ENCODE measurements at places on chromosomes 1 and 21.

GRCh38 chr1:227949954-227950734 is 2.4 kb upstream of the WNT9A start:
- DNase-seq = no peak

DNA sequence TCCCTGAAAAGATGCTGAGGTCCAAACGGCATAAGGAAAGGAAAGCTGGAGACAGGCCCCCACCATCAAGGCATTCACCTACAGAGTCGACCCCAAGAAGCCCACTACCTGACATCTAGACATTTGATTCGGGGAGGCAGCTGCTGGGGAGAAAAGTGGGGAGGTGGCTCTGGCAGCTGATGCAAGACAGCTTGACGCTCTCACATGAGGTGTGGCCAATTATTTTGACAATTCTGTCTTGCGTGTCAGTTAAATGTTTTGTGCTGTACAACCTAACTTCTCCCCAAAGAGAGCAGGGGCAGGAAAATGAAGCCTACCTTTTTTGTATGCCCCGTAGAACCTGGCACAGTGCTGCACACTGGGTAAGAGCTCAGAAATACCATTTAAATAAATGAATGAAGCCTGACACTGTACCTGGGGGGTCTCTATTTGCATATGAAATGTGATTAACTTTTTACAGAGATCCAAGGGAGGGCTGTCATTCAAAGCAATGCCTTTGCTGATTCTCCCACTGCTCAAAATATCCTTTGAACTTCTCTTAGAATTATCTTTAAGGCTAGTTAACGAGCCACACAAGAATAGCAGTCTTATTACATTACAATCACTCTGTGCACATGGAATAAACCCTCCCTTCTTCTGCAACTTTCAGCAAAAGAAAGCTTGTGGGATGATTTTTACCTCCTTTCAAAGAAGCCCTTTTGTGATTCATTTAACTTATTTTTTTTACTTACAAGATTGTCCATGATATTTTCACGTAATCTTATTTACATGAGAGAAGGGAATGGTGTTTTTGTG is 163.2 kb downstream of the TNR start:
- no peak for DNase-seq

GRCh38 chr1:16396591-16396990 is 29.5 kb downstream of the SZRD1 start:
- peak; percentile 56 for DNase-seq

- DNase-seq = no peak
Measured at GRCh38 chr1:39898191-39898590, 3.5 kb downstream of the MYCL start.

GRCh38 chr1:235835226-235835625 is 31.5 kb downstream of the LYST start:
- DNase-seq = no peak

DNA sequence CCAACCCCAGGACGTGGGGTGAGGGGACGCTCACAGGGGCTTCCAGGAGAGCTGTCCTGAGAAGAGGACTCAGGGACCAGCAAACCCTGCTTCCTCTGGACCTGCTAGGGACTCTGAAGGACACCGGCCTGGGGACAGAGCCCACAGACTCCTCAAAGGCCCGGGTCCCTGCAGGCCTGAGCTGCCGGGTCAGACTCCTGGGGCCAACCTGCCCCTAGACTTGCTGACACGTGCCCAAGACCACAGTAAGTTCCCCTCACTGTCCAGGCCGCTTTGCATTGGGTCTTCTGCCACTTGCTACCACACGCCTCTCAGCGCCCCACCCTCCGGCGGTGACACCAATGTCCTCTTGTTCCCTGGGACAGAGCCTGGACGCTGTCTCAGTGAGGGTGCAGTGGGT is 106.6 kb upstream of the IFFO2 start:
- no peak for DNase-seq

- no peak for DNase-seq
Measured at GRCh38 chr1:23601968-23602876, 42.9 kb upstream of the ID3 start.

DNA sequence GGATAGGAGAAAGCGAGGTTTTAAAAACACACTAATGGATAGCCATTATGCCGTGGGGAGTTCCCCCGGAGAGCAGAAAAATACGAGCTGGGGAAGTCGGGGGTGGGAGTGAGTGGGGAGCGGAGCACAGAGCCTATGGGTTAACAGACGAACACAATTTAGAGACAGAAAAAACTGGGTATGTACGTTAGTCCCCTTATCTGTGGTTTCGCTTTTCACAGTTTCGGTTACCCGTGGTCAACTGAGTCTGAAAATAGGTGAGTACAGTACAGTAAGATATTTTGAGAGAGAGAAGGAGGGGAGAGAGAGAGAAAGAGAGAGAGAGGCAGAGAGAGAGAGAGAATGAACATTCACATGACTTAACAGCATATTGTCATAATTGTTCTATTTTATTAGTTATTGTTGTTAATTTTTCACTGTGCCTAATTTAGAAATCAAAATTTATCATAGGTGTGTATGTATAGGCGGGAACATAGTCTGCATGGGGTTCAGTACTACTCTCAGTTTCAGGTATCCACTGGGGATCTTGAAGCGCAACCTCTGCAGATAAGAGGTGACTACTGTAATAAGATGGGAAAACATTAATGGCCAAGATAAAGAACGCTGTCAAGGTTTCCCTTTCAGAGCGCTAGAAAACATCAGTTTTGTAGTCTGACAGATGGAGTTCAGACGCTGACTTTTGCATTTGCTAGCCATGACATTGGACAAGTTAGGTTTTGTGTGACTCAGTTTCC is 125.6 kb upstream of the LMO4 start:
- DNase-seq = no peak

- peak; percentile 95 for DNase-seq
Measured at GRCh38 chr1:28552758-28553663, at the start of gene TRNAU1AP. Gene TRNAU1AP, plus strand, starts transcription at chr1:28553085. Its CDS starts 26 bp downstream, at chr1:28553111.

Data from fibroblast of skin of right quadriceps (primary cell).